Stimulated activated CD8-positive, alpha-beta memory T cell treated with anti-CD3 and anti-CD28 coated beads, Interleukin-4, amount 100 ng/mL, for 1 hour (primary cell): ENCODE measurements at places on chromosomes 12 and 14.

- DNase-seq: no peak
Observed at GRCh38 chr14:96121660-96122395, 82.7 kb downstream of the C14orf132 start.

DNA sequence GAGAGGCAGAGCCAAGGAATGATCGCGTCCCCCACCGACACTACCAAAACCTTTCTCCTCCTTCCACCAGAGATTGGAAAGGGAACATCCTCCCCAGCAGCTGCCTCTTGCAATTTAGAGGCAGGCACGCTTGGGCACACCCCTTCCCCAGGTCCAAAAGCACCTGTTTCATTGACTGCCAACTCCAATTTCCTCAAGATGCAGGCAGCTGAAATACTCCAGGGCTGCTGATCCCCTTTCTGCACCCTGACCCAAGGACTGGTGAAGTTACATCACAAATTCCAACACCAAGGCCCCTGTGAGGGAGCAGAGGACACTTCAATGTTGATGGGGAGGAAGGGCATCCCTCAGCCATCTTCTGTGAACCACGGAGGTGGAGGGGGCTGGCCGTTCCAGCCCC, 33.8 kb downstream of the BCL11B start:
- DNase-seq: no peak

DNA sequence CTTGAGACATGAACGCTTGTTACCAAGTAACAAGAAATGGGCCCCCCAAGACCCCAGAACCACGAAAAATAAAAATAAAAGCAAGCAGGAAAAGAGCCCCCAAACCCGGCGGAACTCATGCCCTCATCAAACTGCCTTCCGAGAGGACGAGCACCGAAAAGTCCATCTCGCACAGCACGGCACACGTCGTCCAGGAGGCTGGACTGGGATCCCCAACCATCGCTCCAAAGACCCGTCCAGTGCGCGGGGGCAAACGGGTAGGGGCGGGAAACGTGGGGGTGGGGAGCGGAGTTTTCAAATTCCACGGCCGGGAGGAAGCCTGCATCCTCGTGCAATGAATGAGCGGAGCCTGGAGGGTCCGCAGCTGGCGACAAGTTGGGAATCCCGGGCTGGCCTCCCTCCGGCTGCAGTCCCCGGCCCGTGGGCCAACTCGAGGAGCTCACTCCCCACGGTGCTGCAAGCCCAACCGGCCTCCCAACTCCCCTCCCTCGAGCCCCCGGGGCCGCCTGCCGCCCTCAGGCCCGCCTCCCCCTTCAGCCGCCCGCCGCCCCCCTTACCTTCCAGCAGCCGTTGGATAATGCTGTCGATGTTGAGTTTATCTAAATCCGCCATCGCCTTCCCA, 484 bp downstream of the PPP1CC start:
- DNase-seq: no peak

DNA sequence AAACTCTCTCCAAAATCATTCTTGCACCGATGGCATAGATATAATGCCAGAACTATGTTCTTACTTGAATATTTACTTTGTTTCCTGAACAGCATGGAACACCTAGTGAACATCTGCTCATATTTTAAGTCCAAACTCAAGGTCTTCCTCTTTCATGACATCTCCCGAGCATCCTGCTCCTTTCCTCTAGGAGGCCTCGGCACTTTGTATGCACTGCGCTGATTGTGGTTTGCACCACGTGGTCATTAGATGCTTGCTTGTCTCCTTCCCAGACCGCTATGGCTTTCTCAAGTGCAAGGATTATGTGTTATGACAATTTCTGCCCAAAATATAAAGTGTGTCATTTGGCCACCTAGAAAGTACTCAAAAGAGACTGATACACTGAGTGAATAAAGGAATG, 912.0 kb downstream of the GALC start:
- DNase-seq: no peak

DNA sequence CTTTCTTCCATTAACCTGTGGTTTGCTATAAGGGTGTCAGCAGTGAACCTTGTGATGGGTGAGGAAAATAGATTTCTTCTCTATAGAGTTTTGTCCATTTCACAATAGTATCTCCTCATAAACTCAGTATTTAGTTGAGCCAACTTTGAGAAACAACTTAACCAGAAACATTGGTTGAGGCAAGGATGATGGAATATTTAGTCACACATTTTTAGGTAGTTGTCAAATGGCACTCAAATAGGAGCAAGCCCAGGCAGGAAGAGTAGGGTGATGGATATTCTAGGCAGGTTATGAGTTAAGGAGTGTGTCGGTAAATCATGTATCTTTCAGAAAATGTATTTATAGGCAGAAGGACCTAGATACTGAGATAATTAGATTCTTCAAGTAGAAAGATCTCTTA, 1267.6 kb downstream of the SLC16A7 start:
- DNase-seq: no peak

DNA sequence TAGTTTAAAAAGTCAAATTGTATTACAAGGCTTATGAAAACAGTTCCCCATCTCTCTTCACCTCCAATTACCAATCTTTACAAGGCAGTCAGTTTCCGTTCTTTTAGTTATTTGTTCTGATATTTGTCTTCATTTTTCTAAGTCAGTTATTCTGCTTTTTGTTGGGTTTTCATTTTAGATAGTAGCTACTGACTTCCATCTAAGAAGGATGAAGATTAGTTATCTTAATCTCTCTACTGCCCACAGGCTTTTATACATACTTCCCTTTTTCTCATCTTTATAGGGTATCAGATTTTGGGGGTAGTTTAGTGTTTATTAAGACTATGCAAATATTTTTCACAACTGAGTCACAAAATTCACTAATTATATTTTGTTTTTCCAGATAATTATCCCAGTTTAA, 38.4 kb downstream of the FRS2 start:
- DNase-seq: no peak

DNA sequence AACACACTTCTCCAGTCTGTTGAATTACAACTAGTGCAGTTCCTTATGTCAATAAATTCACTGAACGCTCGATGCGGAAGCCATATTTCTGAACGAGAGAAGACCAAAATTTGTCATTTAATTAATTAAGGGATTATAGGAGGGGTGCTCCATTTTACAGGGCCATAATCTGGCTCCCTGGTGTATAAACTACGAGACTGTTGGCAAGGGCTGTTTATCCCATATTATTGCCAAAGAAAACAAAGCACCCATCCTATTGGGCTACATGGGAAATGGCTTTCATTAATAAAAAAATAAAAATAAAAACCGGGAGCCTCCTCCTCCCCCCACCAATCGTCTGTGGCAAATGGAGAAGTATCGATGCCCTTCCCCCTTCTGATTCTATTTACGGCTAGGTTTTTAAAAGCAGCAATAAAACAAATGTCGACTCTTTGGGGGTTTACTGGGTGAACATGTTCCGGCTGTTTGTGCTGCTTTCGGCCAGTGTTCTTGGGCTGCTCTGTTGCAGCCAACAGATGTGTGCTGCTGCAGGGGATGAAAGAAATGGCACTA, 24.8 kb downstream of the ATF7 start:
- no peak for DNase-seq

DNA sequence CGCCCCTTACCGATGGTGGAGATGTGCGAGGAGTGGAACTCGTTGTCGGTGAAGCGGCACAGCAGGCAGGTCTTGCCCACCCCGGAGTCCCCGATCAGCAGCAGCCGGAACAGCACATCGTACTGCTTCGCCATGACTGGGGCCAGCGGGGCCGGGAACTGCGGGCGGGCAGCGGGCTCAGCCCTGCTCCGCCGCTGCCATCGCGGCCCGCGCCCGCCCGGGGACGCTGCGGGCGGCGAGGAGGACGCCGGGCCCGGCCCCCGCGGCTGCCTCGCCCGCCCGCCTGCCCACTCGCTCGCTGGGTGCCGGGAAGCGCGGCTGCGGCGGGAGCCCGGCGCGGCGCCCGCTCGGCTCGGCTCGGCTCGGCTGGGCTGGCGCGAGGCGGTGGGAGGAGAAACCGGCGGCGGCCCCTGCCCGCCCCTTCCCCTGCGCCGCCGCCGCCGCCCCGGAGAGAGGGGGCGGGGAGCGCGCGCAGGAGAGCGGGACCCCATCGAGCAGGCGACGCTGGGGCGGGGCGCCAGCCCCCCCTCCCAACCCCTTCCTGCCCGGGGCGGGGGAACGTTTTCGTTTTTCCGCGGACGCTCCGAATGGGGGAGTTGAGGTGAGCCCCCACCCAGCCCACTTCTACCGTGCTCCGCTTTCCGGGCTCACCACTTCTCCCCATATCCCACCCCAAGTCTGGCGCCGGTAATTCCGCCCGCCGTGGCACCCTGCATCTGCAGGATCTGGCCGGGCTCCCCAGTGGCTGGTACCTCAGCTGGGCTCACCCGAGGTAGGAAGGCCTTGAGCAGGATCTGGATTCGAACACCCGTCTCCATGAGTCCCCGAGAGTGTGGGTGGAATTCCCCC, at the start of gene RAB15:
RAB15 (minus strand) TSS at position 394 of the 849 bp plus-strand sequence; CDS start at position 134, 260 bp downstream.
- DNase-seq: no peak

- DNase-seq: no peak
Observed at GRCh38 chr12:45138609-45139008, 77.3 kb upstream of the ANO6 start.

DNA sequence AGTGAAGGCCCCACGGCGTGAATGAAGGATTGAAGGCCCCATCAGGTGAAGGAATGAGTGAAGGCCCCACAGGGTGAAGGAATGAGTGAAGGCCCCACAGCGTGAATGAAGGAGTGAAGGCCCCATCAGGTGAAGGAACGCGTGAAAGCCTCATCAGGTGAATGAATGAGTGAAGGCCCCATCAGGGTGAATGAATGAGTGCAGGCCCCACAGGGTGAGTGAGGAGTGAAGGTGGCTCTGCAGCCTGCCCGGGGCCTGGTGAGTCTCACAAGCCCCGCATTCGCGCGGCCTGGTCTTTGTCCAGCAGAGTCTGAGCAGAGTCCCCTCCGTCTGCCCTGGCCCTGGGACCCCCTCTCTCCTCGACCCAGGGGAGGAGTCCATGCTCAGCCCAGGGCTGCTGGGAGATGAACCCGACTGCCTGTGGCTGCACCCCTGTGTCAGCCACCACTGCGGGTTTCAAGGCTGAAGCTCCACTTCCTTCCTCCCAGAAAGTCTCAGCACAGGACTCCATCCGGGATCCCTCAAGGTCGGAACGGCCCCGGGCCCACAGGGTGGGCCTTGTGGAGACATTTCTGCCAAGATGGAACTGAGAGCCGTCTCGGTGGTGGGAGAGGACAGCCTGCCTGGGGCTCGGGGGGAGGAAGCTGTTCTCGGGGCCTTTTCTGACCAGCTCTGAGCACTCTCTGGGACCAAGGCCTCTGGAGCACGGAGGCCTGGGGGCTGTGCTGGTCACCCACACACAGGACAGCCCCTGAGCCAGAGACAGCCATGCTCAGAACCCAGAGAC, 37.4 kb upstream of the TMEM179 start:
- no peak for DNase-seq

DNA sequence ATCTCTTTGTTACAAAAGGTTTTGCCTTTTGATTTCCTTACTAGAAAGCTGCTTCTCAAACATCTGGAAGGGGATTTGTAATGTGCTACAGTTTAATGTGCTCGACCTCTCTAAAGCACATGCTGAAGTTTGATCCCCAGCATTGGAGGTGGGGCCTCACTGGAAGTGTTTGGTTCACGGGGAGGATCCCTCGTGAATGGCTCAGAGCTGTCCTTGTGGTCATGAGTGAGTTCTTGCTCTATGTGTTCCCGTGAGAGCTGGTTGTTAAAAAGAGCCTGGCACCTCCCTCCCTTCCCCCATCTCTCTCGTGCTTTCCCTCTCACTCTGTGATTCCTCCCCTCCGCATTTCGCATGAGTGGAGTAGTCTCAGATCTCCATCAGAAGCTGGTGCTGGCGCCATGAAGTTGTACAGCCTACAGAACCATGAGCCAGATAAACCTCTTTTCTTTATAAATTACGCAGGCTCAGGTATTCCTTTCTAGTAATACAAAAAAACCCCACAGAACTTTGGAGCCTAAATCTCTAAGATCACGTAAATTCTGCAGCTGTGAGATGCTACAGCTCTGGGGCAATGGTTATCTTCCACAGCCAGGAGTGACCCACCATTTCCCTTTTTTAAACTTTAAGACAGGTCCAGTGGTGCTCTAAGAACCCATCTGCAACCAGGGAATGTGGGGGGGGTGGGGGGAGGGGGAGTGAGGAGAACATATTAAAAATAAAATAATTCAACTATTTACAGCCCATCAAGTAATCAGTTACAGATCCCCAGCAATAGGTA, 214.4 kb downstream of the FOXN3 start:
- DNase-seq: no peak

DNA sequence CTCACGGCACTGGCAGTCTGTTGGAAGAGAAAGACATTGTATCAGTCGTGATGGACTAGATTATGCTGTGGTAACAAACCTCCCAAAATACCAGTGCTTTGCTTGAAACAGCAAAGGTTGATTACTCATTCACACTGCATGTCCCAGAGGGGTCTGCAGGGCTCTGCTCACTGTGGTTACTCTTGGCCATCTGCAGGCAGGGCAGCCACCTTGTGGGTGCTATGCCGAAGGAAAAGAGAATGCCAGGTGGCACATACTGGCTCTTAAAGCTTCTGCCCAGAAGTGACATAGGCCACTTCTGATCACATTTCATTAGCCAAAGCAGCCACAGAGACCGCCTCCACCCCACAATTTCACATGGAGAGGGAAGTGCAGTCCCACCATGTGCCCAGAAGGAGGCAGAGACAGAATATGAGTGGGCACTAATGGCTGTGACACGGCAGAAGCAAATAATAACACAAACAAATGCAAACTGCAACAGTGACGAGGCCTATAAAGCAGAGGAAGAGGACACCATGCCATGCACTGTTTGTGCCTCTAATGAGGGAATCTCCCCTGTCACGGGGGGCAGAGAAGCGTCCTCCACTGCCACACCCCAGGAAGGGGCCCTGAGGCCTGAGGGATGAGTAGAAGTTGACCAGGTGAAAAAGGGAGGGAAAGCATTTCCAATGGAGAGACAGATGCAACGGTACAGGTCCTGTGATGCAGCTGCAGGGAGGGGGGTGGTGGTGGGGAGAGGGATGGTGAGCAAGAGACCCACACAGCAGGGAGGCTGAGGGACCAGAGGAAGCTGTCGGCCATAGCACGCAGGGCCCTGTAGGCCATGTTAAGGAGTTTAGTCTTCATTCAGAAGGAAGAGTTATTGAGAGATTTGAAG, 51.7 kb upstream of the KICS2 start:
- no peak for DNase-seq

GRCh38 chr12:54390668-54391551, 6.4 kb upstream of the ZNF385A start:
- DNase-seq: no peak

DNA sequence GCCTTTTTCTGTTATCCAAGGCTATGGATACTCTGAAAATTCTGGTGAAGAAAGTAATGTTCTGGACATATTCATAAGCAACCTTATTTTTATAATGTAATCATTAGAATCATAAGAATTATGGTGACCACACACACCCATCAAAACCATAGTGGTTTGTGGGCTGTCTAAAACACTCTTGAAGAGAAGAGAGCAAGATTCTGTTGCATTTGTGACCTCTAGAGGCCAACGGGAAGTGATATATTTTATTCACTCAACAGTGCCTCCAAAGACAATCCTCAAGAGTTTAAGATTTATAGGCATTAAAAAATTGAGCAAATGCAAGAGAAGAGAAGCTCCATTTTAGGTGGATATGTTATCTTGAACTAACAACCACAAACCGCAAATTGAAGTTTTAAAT, 68.5 kb upstream of the LGR5 start:
- no peak for DNase-seq
